T-cell (primary cell): ENCODE measurements at places on chromosomes 3 and 15.

DNA sequence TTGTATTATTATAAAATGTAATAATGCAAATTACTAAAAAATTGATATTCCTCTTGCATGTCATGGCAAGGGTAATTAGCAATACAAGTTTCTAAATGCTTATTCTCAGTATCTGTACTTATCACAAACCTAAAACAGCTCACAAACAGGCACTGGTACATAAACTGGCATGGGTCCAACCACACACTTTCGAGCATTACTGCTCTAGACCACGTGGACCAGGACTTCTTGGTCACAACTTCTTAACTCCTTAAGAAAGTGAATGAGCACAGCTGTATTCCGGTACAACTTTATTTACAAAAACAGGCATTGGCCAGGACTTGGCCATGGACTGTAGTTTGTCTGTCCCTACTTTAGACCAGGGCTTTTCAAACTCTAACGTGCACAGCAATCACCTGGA lies 173.3 kb downstream of the SUCLG2 start:
- H3K27me3 ChIP-seq = no peaks in the 10 kb centered on the region
- DNase-seq = no peak
- H3K4me1 ChIP-seq = no peaks in the 10 kb centered on the region

GRCh38 chr15:29106551-29107290 lies 162.9 kb downstream of the NSMCE3 start:
- peaks cover 9% of the 10 kb centered on the region for H3K4me1 ChIP-seq
- H3K4me3 ChIP-seq = no peak overlapping the region
- no peak overlapping the region for H3K27ac ChIP-seq
- DNase-seq = no peak

- H3K27ac ChIP-seq = no peak overlapping the region
- no peak for DNase-seq
- no peaks in the 10 kb centered on the region for H3K4me1 ChIP-seq
- no peaks in the 10 kb centered on the region for H3K36me3 ChIP-seq
These were observed 79.8 kb upstream of the RAD18 start for GRCh38 chr3:9043063-9043462.

DNA sequence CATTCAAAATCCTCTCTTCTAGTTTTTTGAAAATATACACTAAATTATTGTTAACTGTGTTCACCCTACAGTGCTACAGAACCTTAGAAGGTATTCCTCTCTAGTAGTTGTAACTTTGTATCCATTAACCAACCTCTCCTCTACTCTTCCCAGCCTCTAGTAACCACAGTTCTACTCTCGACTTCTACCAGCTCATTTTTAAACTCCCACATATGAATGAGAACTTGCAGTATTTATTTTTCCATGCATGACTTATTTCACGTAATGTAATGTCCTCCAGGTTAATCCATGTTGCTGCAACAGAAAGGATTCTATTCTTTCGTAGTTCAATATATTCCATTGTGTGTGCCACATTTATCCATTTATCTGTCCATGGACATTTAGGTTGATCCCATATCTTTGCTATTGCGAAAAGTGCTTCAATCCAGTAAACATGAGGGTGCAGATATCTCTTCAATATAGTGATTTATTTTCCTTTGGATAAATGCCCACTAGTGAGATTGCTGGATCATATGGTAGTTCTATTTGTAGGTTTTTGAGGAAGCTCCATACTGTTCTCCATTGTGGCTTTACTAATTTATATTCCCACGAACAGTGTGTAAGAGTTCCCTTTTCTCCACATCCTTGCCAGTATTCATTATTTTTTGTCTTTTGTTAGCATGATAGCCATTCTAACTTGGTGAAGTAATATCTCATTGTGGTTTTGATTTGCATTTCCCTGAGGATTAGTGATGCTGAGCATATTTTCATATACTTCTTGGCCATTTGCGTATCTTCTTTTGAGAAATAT lies 113.7 kb upstream of the SMAD3 start:
- no peaks in the 10 kb centered on the region for H3K4me1 ChIP-seq
- no peak overlapping the region for H3K4me3 ChIP-seq
- no peaks in the 10 kb centered on the region for H3K36me3 ChIP-seq
- H3K27me3 ChIP-seq = no peaks in the 10 kb centered on the region

GRCh38 chr15:25706176-25706955 lies 156.8 kb downstream of the ATP10A start:
- DNase-seq = no peak
- H3K27me3 ChIP-seq = no peaks in the 10 kb centered on the region
- peaks cover 8% of the 10 kb centered on the region for H3K36me3 ChIP-seq
- H3K4me1 ChIP-seq = no peaks in the 10 kb centered on the region
- no peak overlapping the region for H3K27ac ChIP-seq

DNA sequence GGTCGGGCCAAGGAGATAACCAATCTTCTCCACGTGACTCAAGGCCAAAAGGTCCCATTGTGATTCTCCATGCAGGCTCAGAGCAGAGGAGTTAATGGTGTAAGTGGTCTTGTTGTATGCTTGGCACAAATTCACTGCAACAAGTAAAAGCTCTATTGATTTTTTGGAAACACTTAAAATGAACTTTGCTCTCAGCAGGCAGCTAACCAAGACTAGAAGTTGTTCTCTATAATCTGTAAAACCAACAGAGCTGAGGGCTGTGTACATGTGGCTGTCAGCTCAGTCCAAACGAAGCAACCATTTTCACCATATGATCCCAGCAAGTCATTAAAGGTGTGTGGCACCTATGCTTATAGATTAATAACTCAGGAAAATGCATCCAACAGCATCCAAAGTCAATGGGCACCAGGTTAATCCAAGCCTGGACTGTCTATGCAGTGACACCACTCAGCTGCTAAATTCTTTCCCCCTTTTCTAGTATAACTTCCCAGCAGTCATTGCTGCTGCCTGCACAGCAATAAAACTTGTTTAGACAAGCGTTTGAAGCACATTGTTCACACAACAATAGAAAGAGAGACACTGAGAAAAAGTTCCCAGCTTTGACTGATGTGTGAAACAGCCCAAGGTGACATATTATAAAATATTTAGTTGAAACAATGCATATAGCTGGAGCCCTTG lies 603.8 kb upstream of the ADAMTS9 start:
- H3K27ac ChIP-seq = no peak overlapping the region
- H3K4me1 ChIP-seq = no peaks in the 10 kb centered on the region
- no peak for DNase-seq

DNA sequence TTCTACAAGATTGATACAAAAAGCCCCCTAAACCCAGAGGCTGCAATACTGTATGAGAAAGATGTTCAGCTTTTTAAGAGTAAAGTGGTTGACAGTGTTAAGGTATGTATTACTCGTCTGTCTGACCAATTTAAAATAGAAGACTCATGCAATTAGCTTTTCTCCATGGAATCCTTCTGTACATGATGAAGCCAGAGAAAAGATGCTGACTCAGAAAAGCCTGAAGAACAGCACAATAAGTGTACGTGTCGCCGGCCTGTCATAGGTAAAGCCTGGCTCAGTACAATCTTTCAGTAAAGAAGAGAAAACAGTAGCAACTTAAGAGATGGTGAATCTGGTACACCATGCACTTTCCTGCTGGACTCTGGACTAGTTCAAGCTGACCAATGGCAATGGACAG lies 16.4 kb downstream of the NEK4 start:
- no peaks in the 10 kb centered on the region for H3K27me3 ChIP-seq
- no peak overlapping the region for H3K4me3 ChIP-seq
- peaks cover 38% of the 10 kb centered on the region for H3K36me3 ChIP-seq
- DNase-seq = no peak

DNA sequence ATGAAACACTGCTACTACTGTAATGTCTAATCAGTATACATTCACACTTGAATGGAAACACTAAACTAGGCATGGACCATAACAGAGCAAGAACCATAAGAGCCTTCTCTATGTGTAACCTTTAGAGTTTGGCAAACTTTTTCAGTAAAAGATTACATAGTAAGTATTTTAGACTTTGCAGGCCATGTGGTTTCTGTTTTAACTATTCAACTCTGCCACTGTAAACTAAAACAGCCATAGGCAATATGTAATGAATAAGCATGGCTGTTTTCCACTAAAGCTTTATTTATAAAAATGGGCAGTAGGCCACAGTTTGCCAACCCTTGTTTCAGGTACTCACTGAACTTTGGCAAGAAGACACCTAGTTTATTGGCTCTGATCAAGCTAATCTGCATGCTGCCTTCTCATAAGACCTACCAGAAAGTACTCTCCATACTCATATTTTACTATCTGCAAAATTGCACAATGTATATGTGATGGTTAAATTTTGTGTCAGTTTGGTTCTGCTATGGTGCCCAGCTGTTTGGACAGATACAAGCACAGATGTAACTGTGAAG lies 46.0 kb downstream of the UACA start:
- no peak for DNase-seq
- H3K27me3 ChIP-seq = no peaks in the 10 kb centered on the region
- H3K27ac ChIP-seq = no peak overlapping the region
- H3K4me3 ChIP-seq = no peak overlapping the region
- H3K4me1 ChIP-seq = no peaks in the 10 kb centered on the region

- no peaks in the 10 kb centered on the region for H3K4me1 ChIP-seq
- H3K36me3 ChIP-seq = no peaks in the 10 kb centered on the region
- H3K27ac ChIP-seq = no peak overlapping the region
- no peak for DNase-seq
- no peak overlapping the region for H3K4me3 ChIP-seq
These were observed 475.0 kb downstream of the TUSC7 start for GRCh38 chr3:117184574-117184973.

DNA sequence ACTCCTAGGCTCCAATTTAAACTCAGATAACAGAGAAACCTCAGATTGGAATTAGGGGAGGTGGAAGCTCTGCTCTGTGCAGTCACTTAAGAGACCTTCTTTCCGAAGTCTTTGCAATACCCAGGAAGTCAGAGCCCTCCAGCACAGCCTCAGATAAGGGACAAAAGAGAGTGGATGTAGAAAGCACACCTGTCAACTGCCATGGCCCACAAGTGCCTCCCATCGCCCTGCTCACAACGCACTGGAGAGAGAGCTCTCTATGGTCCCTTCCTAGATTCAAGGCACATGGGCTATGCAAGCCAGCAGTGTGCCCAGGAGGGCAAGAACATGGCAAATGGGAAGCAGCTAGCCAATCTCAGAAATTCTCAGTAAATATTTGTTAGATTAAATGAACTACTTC lies 47.3 kb upstream of the TBL1XR1 start:
- DNase-seq = no peak
- H3K36me3 ChIP-seq = no peaks in the 10 kb centered on the region
- no peak overlapping the region for H3K27ac ChIP-seq
- no peak overlapping the region for H3K4me3 ChIP-seq

DNA sequence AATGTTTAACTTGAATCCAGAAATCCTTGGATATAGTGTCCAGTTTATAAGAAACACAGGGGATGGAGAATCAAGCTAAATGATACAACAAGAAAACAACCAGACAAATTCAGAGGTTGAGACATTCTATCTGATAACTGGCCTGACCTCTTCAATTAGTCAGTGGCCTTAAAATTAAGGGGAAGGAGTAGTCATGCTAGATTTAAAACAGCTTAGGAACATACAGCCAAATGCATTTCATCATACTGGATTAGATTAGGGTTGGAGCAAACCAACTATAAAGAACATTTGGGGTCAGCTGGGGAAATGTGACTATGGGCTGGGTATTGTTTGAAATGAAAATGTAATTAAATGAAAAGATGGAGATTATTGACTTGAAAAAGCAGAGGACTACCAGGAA lies 53.3 kb downstream of the PPARG start:
- peaks cover 3% of the 10 kb centered on the region for H3K27me3 ChIP-seq
- DNase-seq = no peak
- H3K27ac ChIP-seq = no peak overlapping the region
- H3K36me3 ChIP-seq = no peaks in the 10 kb centered on the region
- no peak overlapping the region for H3K4me3 ChIP-seq
- H3K4me1 ChIP-seq = no peaks in the 10 kb centered on the region

GRCh38 chr15:62348623-62349022 lies 183.5 kb upstream of the C2CD4B start:
- H3K36me3 ChIP-seq = no peaks in the 10 kb centered on the region
- no peak overlapping the region for H3K27ac ChIP-seq
- H3K27me3 ChIP-seq = no peaks in the 10 kb centered on the region
- H3K4me3 ChIP-seq = no peak overlapping the region
- no peak for DNase-seq
- H3K4me1 ChIP-seq = no peaks in the 10 kb centered on the region

DNA sequence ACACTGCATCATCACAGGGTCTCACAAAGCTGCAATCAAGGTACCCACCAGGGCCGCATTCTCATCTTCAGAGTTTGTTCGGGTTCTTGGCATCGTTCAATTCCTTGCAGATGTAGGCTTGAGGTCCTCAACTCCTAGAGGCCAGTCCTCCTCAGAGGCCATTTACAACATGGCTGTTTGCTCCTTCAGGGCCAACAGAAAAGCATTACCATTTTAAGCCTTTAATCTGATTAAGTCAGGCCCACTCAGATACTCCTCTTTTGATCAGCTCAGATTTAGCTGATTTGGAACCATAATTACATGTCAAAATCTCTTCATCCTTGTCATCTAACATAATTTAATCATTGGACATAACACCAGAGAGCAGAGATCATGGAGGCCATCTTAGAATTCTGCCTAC lies 55.4 kb downstream of the BFSP2 start:
- H3K27me3 ChIP-seq = no peaks in the 10 kb centered on the region
- no peak overlapping the region for H3K4me3 ChIP-seq

- no peak overlapping the region for H3K27ac ChIP-seq
- DNase-seq = no peak
- no peaks in the 10 kb centered on the region for H3K36me3 ChIP-seq
- H3K4me3 ChIP-seq = no peak overlapping the region
- no peaks in the 10 kb centered on the region for H3K4me1 ChIP-seq
- no peaks in the 10 kb centered on the region for H3K27me3 ChIP-seq
These were observed 123.0 kb downstream of the VGLL3 start for GRCh38 chr3:86867982-86868381.

DNA sequence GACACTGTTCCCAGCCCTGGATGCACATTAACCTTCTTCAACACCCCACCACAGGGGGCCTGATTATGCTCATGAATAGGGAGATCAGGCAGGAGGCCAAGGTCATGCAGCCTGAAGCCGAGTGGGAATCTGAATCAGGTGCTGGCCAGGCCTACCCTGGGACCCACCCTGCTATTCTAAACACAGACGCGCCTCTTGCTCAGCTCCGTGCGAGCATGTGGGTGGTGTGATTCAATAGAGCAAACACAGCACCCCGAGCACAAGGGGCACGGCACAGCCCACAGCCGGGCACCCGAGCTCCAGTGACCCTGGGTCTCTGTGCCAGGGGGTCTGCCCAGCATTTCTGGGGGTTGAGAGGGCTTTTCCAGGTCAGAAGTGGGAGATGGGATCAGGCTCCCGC lies 24.6 kb upstream of the GRIP2 start:
- no peak overlapping the region for H3K27ac ChIP-seq
- H3K4me1 ChIP-seq = no peaks in the 10 kb centered on the region
- H3K4me3 ChIP-seq = no peak overlapping the region
- DNase-seq = no peak
- H3K36me3 ChIP-seq = no peaks in the 10 kb centered on the region

DNA sequence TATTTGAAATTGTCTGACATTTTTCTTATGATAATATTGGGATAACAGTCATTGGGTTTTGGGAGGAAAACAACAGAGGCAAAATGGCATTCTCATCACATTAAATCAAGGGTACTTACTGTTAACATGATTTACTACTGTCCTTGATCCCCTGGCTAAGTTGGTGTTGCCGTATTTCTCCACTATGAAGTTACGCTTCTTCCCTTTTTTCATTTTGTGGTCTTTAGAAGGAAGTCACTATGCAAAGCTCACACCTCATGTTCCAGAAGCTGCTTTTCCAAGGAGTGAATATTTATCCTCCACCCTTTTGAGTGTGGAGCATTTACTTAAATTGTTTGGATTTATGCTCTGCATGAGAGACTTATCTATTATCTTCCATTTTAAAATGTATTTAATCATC lies 63.7 kb downstream of the ALCAM start:
- H3K36me3 ChIP-seq = no peaks in the 10 kb centered on the region
- H3K27ac ChIP-seq = no peak overlapping the region
- no peak for DNase-seq
- H3K27me3 ChIP-seq = no peaks in the 10 kb centered on the region
- H3K4me3 ChIP-seq = no peak overlapping the region
